CD8-positive, alpha-beta memory T cell (primary cell): ENCODE measurements at places on chromosomes 7 and 10. TPM values are rescaled to one million over a fixed set of nuclear protein-coding genes. Genes with fewer than 3 reads are reported as not detected.
A peak's percentile ranks its signal among the peaks of the same experiment; 100 is the strongest.

DNA sequence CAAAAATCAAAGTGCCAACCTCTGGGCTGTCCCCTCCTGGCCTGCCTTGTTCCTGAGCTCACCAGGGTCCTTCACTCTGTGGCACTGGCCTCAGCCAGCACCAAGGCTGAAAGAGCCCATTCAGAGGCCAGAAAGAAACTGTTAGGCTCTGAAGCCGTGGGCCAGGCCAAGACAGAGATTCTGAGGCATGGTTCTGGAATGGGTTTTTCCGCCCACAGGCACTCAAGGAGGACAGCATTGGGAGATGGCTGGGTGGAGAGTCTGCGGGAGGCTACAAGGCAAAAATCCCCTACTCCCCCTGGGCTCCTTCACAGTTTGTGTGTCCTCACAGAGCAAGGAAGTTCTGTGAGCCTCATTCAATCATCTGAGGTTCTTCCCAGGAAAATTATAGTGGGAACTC lies 31.7 kb downstream of the GRIFIN start:
- no peak overlapping the region for H3K4me3 ChIP-seq
- no peaks in the 10 kb centered on the region for H3K36me3 ChIP-seq
- H3K27me3 ChIP-seq: no peaks in the 10 kb centered on the region
- no peaks in the 10 kb centered on the region for H3K4me1 ChIP-seq

DNA sequence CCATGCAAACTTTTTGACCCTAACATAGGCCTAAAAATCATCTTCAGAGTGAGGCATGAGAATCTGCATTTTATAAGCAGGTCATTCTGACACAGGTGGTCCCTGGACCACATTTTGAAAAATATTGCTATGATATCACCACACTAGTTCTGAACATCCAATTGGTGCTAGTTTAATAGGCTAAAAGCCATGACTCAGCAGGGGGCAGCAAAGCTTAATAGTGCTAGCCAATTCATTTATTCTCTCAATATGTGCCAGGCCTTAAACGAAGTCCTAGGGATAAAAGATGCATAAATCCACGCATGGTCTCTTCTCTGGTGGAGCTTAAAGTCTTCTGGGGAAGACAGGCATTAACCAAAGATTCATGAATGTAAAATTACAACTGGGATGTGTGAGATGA lies 10.2 kb upstream of the SLC25A28 start:
- H3K4me1 ChIP-seq: no peaks in the 10 kb centered on the region
- H3K36me3 ChIP-seq: no peaks in the 10 kb centered on the region
- H3K4me3 ChIP-seq: no peak overlapping the region
- H3K27ac ChIP-seq: no peak overlapping the region
- DNase-seq: no peak

DNA sequence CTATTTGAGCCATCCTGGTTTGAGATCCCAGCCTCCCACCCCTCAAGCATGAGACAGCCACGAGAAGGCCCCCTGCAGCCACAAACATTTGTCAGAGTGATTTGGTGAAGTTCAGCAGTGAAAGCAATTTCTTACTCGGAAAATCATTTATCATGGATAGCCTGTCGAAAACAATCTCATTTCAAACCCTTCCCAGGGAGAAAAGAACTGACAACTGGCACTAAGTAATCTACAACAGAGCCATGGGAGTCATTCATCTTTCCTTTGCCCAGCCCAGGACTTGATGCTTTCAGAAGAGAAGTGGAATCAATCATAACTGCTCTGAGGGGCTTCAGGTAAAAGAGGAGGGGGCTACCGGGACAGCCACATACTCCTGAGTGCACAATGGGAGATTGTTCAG lies 411.2 kb downstream of the KCNMA1 start:
- no peak overlapping the region for H3K27ac ChIP-seq
- no peaks in the 10 kb centered on the region for H3K4me1 ChIP-seq
- no peak overlapping the region for H3K4me3 ChIP-seq
- no peak for DNase-seq

GRCh38 chr10:129717816-129718547 lies 246.1 kb downstream of the EBF3 start:
- H3K27ac ChIP-seq: no peak overlapping the region
- no peak overlapping the region for H3K4me3 ChIP-seq
- H3K36me3 ChIP-seq: no peaks in the 10 kb centered on the region
- no peaks in the 10 kb centered on the region for H3K27me3 ChIP-seq
- no peaks in the 10 kb centered on the region for H3K4me1 ChIP-seq
- DNase-seq: no peak

DNA sequence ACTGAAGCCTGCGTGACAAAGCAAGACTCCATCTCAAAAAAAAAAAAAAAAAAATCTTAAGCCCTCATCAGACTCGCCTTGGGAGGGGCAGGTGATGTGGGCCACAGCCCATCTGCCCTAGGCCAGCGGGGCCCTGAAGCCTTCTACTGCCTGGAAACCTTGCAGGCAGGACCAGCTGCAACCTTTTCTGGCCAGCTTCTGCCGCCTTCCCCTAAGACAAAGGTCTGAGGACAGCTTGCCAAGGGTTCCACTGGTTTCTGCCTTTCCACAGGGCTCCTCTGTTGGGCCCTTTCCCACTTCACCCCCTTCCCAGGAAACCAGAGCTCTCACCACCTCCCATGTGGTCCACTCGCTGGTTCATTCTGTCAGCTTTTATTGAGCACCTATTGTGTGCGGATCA lies 35.2 kb downstream of the UBTD1 start:
- H3K27ac ChIP-seq: no peak overlapping the region
- no peaks in the 10 kb centered on the region for H3K36me3 ChIP-seq
- no peaks in the 10 kb centered on the region for H3K4me1 ChIP-seq

- no peak overlapping the region for H3K27ac ChIP-seq
- peaks cover 25% of the 10 kb centered on the region for H3K36me3 ChIP-seq
- DNase-seq: no peak
- peaks cover 31% of the 10 kb centered on the region for H3K4me1 ChIP-seq
- no peak overlapping the region for H3K4me3 ChIP-seq
Measured at GRCh38 chr10:30460121-30460520, 26.1 kb downstream of the MAP3K8 start.

DNA sequence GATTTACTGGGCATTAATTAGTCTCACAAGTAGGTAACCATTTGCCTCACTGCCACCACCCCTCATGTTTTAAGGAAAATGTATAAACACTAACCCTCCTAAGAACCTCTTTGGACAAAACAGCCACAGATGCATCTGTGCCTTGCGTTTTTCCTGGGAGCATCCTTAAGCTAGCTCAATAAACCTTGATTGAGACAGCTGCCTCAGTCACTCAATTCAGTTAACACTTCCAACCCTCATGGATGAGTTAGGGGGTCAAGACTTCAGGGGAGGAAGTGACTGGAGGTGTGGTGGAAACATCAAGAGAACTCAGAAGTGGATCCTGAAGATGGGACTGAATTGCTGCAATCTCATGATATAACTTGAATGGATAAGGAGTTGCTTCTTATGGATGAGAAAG lies 31.5 kb downstream of the CUL2 start:
- DNase-seq: no peak
- H3K27me3 ChIP-seq: no peaks in the 10 kb centered on the region
- peaks cover 34% of the 10 kb centered on the region for H3K36me3 ChIP-seq
- no peak overlapping the region for H3K27ac ChIP-seq
- no peaks in the 10 kb centered on the region for H3K4me1 ChIP-seq

DNA sequence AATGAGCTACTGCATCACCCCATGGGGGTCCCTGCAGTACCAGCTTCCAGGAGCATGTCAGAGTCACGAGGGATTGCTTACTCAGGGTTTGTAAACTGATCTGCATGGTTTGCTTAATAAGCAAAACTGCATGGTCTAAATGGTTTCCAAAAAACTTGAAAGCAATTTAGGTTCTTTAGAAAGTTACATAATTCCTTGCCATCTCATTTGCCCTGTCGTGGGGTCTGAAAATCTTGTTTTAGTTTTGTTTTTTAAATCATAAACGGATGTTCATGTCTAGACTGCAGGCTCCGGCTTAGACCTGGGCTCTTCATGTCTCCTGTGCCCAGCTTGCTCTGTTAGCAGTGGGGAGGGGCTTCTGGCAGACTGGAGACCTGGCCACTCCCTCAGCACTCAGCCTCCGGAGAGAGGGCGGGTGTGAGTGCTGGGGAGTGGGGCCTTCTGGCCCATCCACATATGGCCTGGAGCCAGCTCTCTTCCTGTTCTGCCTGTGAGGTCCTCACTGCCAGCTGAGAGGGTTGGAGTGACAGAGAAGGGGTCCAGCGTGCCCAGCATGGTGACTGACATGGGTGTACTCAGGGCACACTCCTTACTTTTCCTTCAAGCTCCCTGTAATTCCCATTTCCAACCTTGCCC lies 17.5 kb downstream of the PRF1 start:
- no peak for DNase-seq
- no peaks in the 10 kb centered on the region for H3K27me3 ChIP-seq
- no peaks in the 10 kb centered on the region for H3K36me3 ChIP-seq
- no peak overlapping the region for H3K4me3 ChIP-seq

DNA sequence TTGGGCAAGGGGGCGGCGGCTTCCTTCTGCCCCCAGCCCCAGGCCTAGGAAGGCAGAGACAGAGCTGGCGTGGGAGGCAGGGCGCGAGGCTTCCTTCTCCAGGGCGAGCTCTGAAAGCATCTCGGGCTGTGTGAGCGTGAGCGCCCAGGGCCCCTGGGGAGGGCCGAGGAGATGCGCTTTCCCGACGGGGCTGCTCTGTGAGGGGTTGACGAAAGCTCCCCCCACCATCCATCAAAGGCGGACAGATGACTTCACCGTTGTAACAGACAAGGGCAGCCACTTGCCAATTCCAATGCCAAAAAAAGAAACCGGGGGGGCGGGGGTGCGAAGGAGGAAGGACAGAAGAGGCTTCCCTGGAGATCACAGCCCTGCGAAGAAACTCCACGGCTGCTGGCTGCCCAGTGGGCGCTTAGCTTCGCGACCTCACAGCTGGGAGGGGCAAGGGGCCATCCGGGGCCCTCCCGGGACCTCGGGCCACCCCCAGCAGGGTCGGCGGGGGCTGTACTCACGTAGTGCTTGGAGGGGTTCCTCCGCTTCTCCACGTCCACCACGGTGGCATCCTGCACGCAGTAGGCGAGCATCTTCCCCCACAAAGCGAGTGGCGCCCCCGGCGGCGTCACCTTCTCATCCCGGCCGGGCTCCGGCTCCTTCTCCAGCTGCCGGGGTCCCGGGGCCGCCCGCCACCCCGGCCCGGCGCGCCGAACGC lies 537 bp downstream of the SH3PXD2A start:
- H3K4me3 ChIP-seq: no peak overlapping the region
- peaks cover 12% of the 10 kb centered on the region for H3K4me1 ChIP-seq
- DNase-seq: no peak
- no peak overlapping the region for H3K27ac ChIP-seq

DNA sequence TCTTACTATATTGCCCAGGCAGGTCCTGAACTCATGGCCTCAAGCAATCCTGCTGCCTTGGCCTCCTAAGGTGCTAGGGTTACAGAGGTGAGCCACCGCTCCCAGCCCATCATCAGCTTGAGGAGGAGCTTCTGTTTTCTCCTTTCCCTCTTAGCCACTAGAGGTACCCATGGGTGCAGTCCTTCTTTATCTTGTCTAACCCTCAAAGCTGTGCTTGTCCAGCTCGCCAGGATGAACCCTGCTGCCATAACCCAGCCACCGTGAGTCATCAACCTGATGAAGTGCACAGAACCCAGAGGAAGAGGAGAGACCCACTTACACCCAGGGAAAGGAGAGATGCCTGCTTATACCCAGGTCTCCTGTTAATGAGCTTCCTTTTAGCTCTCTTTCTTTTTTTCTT lies 133.4 kb downstream of the CUL2 start:
- DNase-seq: no peak
- no peak overlapping the region for H3K4me3 ChIP-seq
- no peaks in the 10 kb centered on the region for H3K4me1 ChIP-seq
- H3K27me3 ChIP-seq: no peaks in the 10 kb centered on the region

DNA sequence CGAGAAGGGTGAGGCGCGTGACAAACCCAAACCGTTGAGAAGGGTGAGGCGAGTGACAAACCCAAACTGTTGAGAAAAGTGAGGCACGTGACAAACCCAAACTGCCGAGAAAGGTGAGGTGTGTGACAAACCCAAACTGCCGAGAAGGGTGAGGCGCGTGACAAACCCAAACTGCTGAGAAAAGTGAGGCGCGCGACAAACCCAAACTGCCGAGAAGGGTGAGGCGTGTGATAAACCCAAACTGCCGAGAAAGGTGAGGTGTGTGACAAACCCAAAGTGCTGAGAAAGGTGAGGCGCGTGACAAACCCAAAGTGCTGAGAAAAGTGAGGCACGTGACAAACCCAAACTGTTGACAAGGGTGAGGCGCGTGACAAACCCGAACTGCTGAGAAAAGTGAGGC lies 25.0 kb downstream of the ESYT2 start:
- H3K27ac ChIP-seq: peak overlapping the region; percentile 18
- H3K27me3 ChIP-seq: no peaks in the 10 kb centered on the region
- H3K36me3 ChIP-seq: peaks cover 15% of the 10 kb centered on the region
- H3K4me3 ChIP-seq: no peak overlapping the region

- DNase-seq: no peak
- H3K4me3 ChIP-seq: peak overlapping the region; percentile 35
- H3K27ac ChIP-seq: no peak overlapping the region
- no peaks in the 10 kb centered on the region for H3K36me3 ChIP-seq
- no peaks in the 10 kb centered on the region for H3K27me3 ChIP-seq
Measured at GRCh38 chr10:11604865-11605650, 6.4 kb downstream of the USP6NL start.

DNA sequence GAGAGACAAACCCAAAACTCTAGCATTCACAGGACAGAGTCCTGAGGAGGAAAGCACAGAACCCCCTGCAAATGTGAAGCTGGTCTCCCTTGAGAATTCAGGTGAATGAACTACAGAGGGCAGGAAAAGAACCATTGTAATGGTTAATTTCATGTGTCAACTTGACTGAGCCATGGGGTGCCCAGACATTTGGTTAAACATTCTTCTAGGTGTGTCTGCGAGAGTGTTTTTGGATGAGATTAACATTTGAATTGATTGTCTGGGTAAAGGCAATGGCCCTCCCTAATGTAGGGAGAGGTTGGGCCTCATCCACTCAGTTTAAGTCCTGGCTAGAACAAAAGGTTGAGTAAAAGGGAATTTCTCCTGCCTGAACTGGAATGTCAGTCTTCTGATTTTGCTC lies 15.7 kb upstream of the CDK1 start:
- H3K4me3 ChIP-seq: no peak overlapping the region
- no peak overlapping the region for H3K27ac ChIP-seq
- peaks cover 6% of the 10 kb centered on the region for H3K4me1 ChIP-seq
- no peaks in the 10 kb centered on the region for H3K27me3 ChIP-seq
- DNase-seq: no peak
- H3K36me3 ChIP-seq: no peaks in the 10 kb centered on the region

- peak overlapping the region; percentile 9 for H3K27ac ChIP-seq
- no peaks in the 10 kb centered on the region for H3K27me3 ChIP-seq
- peak; percentile 57 for DNase-seq
- peak overlapping the region; percentile 64 for H3K4me3 ChIP-seq
- H3K4me1 ChIP-seq: peaks cover 14% of the 10 kb centered on the region
Measured at GRCh38 chr7:4725014-4725849, 43.1 kb downstream of the FOXK1 start.

GRCh38 chr10:7707858-7708622 lies 4.9 kb downstream of the ITIH2 start:
- no peak overlapping the region for H3K4me3 ChIP-seq
- peaks cover 6% of the 10 kb centered on the region for H3K27me3 ChIP-seq
- no peak overlapping the region for H3K27ac ChIP-seq

- H3K36me3 ChIP-seq: no peaks in the 10 kb centered on the region
- H3K4me3 ChIP-seq: no peak overlapping the region
- no peaks in the 10 kb centered on the region for H3K4me1 ChIP-seq
- DNase-seq: no peak
- no peaks in the 10 kb centered on the region for H3K27me3 ChIP-seq
- no peak overlapping the region for H3K27ac ChIP-seq
Measured at GRCh38 chr7:36192053-36192824, 39.2 kb downstream of the EEPD1 start.

Gene ACTR3C
- polyA plus RNA-seq: 4.7 TPM

Gene PRTFDC1
- polyA plus RNA-seq: 1.3 TPM

Gene IGF2BP3
- polyA plus RNA-seq: 0.15 TPM

Gene SLC29A3
- polyA plus RNA-seq: 11.0 TPM

Gene CBLL1
- 89.7 TPM for polyA plus RNA-seq

Gene BMPR1A
- 6.4 TPM for polyA plus RNA-seq
